CD4-positive, alpha-beta T cell treated with Interleukin-17A for 4 hours (primary cell): ENCODE measurements at places on chromosomes 3 and 15.

DNA sequence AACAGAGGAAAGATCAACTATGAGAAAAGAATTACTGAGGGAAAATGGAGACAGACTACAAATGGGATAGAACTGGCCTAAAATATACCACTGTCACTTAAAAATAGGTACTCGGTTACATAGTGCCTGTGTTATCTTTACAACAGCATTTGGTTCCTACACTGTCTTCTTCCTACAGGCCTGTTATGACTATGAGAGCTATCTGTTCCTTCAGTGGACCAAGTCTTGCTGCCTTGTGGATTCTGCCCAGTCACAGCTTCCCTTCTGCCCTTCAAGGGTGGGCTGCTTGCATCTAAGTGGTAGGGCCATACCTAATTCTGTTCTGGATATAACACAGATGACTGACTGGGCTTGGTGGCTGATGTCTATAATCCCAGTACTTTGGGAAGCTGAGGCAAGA lies 13.8 kb upstream of the ARHGEF3 start:
- DNase-seq: no peak

GRCh38 chr3:117268318-117268717 lies 558.7 kb downstream of the TUSC7 start:
- no peak for DNase-seq

GRCh38 chr3:42652251-42652610 lies 1.3 kb upstream of the ZBTB47 start:
- DNase-seq: no peak

- DNase-seq: no peak
Measured at GRCh38 chr3:24687671-24688070, 193.0 kb upstream of the THRB start.

DNA sequence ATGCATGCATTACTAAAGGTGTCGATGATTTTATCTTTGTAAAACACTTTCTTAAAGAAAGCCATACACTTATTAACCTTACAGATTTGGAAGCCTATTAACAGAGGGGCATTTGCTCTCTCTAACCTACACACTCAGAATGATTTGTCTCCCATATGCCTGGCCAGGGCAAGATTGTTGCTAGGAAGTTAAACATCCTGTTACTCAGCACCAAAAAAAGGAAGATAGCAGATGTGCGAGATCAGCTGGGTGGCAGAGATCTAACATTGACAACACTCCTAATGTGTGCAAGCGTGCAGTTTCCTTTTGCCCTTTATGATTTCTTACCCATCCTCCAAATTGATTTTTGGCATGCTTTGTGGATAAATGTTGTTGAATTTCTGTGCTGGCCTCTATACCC lies 73.9 kb upstream of the TMEM108 start:
- DNase-seq: no peak

DNA sequence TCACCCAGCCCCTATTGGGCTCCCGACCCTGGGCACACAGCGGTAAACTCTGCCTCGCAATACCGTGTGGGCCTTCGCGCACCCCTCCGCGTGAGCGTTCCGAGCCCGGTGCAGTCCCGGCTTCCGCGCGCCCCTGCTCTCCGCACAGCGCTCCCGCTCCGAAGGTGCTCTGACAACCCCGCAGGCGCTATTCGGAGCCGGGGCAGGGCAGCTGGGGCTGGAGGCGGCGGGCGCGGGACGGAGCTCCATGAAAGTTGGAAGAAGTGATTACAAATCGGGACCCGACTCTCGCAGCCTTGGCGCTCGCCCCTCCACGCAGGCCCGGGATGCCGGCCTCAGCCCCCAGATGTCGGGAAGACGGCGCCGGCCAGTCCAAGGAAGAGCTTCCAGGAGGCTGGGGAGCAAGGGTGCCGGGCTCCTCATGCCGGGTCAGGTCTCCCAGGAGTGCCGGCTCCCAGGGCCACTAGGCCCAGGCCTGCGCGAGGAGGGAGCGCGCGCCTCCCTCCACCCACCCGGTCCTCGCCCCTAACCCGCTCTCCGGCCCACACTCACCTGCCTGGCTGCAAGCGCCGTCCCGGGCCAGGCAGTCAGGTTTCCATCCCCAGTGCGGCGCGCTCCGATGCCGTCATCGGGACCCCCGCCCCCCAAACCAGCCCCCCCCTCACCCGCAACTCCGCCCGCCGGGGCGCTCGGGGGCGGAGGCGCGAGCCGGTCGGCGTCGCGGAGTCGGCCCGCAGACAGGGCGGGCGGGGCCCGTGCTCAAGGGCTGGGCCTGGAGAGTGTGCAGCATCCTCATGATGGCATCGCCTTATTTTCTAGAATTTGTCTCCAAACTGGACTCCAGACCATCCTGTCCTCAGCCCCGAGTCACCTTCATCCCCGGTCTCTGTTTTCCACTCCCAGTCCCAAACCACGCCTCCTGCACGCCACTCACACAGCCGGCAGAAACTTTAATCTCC lies at the start of gene KIF7:
TSS of gene KIF7 (minus strand) at position 621 of the 959 bp plus-strand sequence. CDS start 2,537 bp downstream, outside the sequence.
- no peak for DNase-seq

- no peak for DNase-seq
Measured at GRCh38 chr15:40354408-40355171, 3.4 kb upstream of the DISP2 start.

DNA sequence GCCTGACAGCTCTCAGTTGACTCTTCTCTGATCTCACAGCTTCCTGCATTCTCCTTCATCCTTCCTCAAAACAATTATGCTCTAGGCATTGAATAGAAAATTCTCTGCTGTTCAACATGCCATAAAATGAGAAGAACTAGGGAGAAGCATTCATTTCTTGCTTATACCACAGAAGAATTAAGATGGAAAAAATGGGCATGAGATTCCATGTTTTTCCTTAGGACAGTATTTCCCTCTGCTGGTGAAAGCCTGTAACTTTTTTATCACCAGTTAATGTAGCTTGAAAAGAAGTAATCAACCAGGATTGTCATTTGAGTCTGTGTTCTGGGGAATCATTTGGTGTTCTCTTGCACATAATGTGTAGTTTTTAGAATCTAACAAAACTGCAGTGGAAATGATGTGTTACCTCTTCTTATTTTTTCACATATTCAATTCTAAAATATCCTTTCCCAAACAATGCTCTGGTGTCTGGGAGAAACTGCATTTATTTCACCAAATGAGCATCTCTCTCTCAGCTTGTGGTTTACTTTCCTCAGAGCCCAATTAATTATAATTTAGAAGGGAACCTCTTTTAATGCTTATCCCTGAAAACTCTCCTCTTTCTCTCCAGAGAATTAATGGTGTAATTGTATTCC lies 92.8 kb upstream of the DCBLD2 start:
- DNase-seq: no peak

GRCh38 chr3:39278616-39278935 lies 1.3 kb downstream of the CX3CR1 start:
- no peak for DNase-seq

- DNase-seq: no peak
Measured at GRCh38 chr3:127002195-127003174, 19.6 kb downstream of the PLXNA1 start.

DNA sequence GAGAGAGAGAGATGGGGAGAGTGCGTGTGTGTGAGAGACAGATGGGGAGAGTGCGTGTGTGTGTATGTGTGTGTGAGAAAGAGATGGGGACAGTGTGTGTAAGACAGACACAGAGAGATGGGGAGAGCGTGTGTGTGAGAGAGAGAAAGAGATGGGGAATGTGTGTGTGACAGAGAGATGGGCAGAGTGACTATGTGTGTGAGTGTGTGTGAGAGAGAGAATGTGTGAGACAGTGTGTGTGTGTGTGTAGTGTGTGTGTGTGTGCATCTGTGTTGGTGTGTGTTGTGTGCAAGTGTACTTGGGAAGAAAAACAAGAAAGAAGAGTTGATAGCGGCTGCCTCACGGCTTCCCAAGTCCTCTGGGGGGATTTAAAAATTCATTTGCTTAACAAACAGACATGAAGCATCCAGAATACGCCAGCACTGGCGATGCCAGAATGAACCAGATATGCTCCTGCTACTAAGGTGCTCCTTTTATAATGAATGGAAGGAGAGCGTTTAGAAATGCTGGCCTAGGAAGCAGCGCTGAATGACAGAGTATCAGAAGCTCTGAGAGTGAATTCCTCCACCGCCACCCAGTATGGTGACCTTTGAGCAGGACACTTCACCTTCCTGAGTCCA lies 186.1 kb upstream of the TSC22D2 start:
- DNase-seq: no peak

DNA sequence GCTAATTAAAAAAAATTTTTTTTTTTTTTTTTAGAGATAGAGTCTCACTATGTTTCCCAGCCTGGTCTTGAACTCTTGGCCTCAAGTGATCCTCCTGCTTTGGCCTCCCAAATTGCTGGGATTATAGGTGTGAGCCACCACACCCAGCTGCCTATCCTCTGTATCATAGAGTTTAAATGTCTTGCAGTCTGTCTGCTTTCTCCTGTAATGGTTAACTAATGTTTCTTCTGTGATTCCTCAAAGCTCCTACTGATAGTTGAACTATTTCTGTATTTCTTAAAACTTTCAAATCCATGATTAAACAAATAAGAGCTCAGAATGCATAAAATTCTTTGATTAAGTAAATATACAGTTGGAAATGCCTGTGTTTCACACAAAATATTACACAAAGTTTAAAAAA lies 115.4 kb upstream of the TPM1 start:
- no peak for DNase-seq

DNA sequence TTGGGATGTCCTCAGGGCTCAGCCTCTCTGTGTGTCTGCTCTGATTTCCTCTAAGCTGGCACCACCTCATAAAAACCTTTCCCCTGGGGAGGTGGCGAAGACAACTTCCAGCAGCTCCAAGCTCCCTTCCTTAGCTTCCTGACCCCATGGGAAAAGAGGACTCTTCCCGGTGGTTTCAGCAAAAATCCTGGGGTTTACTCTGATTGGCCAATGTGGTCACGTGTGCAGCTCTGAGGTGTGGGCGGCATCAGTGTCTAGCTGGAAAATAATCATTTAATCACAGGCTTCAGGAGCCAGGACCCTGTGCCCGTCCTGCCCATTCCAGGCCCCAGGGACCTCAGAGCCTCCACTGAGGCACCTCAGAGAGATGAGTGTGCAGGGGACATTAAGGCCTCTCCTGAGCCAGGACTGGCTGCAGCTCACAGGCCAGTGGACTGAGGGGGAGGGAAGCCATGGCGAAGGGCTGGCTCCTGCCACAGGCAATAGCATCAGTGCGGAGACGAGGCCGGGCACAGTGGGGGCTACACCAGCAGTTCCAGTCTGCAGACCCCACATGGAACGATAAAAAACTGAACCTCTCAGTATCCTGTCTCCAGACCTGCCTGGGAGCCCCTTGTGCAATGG lies 104.1 kb downstream of the TPRA1 start:
- no peak for DNase-seq

DNA sequence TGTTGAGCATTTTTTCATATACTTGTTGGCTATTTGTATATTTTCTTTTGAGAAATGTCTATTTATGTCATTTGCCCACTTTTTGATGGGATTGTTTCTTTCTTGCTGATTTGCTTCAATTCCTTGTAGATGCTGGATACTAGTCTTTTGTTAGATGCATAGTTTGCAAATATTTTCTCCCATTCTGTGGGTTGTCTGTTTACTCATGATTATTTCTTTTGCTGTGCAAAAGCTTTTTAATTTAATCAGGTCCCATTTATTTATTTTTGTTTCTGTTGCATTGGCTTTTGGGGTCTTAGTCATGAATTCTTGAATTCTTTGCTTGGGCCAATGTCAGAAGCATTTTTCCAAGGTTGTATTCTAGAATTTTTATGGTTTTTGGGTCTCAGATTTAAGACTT lies 251.7 kb downstream of the WNT5A start:
- DNase-seq: no peak

- DNase-seq: no peak
Measured at GRCh38 chr15:66838671-66839239, 136.7 kb downstream of the SMAD6 start.
